ENCODE measurements at places on chromosomes 2 and 18.

DNA sequence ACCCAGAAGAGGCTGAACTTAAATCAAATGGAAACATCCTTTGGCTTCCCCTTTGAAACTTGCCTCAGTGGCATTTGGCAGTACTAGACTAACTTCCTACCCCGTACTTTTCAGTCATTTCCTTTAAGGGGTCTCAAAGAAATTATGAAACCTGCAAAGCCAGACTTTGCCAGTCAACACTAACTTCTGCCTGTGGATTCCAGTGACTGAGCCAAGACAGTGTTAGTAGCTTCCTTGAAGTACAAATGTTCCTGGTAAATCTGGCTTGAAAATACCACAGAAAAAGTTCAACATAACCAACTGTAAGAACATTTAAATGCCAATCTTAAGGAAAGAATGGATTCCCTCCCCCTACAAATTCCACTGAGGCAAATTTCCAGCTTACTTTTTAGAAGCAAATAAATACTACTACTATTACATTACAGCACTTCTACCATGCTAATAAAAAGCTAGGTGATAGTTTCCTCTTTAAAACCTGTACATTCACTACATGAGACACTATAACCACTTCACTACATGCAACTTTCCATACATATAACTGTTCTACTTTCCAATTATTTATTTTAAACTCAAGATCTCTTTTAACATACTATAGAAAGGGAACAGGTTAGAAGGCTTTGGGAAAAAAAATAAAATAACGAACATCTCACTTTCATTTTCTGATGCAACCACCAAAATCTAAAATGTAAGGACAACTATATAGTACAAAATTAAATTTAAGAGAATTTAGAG is 2.4 kb downstream of the PELI1 start:
- DNase-seq = no peak

DNA sequence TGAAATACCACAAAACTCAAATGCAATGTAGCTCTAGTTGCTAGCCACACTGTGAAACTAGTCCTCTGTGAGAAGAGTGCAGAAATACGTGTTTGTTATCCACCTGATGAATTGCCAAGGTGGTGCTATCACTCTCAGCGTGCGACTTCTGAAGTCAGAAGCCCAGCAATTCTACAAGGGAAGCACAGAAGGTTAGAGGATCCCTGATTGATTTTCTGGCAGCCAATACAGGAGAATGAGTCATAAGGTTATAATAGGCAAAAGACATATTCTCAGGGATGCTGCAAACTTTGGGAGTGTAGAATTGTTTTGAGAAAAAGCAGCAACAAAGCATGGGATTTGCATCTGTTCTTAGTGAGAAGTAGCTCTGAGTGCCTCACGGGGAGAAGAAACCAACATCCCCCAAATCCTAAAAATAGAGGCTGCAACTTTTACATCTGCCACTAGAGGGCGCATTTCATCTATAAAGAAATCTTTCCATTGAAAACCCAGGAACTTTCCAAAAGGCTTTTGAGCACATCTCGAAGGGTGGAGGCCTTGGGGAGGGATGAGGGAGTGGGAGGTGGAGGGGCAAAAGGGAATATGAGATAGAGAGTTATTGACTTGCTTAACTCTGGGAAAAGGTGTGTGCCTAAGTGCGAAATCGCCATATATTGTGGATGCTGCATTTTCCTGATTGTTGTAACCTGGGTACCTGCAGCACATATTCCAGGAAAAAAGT is 78.0 kb downstream of the TMEM182 start:
- no peak for DNase-seq

DNA sequence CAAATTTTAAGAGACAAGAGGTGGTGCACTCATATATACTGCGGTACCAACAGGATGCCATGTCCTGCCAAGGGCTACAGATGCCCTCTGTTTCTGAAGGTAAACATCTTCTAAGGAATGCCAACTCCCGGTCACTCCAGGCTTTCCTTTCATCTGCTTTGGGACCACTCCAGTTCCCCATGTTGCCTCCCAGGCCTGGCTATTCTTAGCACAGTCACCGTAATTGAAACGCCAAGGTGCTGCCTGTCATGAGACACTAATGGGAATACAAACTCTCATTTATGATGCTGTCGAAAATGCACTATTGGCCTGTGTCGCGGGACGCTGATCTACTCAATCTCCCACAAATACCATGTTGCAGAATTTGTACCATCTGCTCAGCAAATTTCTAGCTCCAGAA is 79.6 kb downstream of the KLF7 start:
- no peak for DNase-seq

DNA sequence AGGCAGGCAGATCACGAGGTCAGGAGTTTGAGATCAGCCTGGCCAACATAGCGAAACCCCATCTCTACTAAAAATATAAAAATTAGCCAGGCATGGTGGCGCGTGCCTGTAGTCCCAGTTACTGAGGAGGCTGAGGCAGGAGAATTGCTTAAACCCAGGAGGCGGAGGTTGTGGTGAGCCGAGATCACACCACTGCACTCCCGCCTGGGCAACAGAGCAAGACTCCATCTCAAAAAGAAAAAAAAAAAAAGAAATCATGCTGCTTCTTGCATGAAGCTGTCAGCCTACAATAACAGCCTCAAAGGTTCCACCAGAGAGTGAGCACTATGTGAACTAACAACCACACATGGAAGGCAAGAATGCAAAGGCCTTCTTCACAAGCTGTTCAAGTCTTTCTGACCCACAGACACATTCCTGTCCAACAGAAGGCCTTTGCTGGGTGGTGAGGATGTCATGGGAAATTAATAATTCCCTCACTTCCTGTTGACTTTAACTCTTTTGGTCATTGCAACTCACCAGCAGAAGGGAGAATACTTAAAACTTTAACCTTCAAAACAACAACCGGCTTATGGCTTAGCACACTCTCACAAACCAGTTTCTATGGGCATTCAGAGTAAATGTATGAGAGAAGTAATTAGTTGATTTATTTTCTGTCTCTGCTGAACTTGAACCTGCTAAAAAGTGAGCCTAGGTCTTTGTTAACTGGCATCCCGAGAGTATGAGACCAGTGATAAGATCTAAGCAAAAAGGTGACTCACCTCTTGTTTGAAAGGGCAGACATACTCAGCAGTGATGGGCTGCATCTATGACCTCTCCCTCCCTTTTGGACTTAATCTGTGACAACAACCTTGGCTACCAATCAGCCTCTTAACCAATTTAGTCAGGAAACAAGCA is 11.8 kb downstream of the PLEKHM3 start:
- DNase-seq = no peak

DNA sequence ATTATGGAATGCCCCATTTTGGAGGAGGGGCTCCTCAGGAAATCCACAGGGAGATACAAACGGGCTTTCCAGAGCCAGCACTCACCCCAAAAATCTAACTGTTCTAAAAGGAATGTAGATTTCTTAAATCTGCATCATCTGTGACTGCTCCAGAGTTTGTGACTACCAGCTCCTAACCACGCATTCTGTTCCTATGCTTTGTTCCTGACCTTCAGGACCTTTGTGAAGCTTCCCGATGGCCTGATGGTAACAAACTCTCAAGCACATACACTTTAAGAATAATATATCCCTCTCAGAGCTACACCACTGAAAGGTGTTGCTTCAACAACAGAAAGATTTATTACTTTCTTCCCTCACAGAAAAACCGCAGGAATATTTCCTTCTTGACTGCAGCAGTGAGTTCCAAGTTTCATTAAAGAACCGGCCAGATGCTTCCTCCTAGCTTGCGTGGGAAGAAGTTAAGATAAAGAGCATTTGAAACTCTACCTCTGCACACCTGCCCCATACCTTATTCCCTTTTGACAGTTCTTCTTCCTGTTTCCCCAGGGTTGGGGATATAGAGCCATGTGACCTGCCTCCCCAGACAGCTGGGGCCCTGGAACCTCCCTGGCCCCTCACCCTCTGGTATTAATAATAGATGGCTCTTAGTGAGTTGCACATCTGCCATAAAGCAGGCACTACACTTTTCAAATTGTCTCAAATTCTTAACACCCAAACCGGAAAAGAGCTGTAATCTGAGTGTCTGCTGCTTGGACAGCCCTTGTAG is 40.2 kb upstream of the EML4 start:
- DNase-seq = no peak

DNA sequence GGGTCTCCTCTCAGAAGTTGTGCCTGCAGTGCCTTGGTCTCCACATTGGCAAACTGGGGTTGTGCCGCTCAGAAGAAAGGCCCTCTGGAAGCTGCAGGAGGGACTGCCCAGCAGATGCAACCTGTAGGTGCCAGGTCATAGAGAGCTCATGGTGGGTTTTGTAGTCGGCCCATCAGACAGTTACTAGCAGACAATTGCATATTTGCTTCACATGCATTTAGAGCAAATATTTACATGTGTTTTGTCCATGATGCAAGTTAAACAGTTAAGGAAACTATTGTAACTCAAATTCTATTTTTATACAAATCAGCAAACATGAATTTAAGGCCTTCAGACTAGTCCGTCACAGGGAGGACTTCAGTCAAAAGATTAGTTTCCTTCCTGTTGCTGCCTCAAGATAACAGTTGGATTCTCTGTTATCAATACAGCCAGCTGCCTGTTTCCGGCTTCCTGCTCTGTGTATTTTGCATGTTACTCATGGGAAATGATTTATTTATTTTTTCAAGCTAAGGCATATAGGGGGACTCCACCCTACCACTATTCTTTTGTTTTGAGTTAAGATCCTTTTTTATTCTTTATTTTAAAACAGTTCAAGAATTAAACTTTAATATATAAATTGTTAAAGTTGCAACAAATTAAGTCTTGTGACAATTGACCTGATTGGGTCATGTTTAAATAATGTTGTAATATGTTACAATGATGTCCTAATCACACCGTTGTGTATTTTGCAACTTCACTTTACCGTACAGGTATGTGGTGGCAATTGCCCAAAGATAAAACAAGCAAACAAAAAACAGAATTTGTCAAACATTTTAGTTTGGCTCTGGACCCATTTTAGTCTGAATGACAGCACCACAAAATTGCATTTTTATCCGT is 133.5 kb downstream of the SPTBN1 start:
- DNase-seq = no peak

DNA sequence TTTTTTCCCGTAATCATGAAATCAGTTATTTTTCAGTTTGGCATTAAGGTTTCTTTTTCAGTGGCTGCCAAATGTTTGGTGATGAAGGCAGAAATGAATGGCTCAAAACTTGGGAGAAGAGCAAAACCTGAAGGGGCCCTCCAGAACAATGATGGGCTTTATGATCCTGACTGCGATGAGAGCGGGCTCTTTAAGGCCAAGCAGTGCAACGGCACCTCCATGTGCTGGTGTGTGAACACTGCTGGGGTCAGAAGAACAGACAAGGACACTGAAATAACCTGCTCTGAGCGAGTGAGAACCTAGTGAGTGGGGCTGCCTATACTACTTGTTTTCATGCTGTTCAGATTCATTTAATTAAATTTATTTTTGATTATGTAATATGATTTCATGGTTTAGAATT is 29.2 kb upstream of the MSH2 start:
- DNase-seq = no peak

GRCh38 chr2:168825126-168825525 is 22.7 kb downstream of the NOSTRIN start:
- no peak for DNase-seq

DNA sequence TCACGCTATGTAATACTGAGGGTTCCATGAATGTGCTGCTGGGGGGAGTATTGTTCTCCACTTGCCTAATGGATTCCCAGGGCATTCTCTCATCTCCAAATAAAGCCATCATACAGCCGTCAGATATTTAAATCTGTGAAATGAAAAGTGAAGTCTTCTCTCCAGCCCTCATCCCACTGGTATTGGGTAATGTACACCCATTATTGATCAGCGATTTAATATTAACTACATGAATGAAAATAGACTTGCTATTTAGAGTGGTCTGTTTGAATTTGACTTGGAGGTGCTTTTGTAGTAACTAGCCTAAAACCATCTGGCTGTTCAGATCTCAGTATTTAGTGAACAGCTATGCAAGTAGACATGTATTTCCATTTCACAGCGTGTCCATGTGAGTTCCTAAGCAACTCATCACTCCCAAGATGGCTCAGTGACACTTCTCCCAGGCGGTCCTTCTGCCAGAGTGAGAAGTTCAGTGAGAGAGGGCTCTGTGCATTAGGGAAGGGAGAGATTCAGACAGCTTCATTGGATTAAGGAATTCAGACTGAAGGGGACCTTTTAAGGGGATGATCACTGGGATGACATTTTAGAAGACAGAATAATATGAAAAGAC is 140.7 kb downstream of the WDSUB1 start:
- DNase-seq = no peak

DNA sequence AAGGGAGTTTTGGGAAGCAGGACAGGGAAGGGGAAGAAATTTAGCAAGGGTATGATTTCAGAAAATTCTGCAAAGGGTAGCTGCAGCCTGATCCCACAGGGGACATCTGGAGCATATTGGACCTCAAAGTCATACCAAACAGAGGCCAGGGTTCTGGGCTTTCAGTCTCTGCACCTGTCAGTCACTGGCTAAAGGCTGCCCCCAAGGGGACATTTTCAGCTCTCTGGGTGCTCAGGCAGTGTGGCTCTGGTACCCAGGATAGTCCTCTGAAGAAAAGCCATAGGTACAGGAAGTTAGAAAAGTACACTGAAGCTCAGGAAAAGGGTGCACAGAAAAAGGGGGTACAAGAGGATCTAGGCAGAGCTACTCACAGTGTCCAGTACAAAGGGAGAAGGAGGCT is 149.2 kb downstream of the INSIG2 start:
- no peak for DNase-seq

- no peak for DNase-seq
Measured at GRCh38 chr18:52914148-52914547, 574.2 kb downstream of the DCC start.

- no peak for DNase-seq
Measured at GRCh38 chr2:159072795-159073194, 104.4 kb downstream of the TANC1 start.

DNA sequence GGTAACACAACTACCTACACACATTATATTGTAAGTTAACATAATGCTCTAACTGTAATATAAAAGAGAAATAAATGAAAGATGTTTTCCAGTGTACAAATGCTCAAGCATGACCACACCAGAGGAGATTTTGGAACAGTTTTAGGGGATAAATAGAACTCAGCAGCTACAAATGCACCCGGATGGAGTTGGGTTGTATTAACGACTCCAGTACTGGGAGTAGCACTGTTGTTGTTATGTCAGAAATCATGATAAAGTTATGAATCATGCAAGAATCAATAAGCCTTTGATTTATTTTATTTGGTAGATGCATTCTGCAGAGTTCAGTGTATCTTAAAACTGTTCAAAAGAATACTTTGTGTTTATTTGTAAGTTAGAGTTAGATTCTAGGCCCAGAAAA is 126.9 kb downstream of the MAP3K20 start:
- DNase-seq = no peak

DNA sequence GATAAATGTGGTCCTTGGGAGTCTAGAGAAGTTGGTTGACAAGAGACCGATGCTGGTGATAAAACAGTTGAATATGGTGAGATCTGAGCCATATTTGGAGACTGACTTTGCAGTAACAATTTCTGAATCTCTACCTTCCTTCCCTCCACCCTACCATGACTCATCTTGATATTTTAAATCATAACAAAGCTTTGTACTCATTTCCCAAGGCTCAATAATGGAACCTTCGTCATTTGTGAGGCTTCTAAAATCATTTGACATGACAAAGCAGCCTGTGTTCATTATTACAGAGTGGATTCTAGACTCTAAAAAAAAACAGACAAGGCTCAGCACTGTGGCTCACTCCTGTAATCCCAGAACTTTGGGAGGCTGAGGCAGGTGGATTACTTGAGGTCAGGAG is 38.5 kb upstream of the PDCL3 start:
- no peak for DNase-seq

- DNase-seq = no peak
Measured at GRCh38 chr18:44482761-44483160, 197.9 kb upstream of the SETBP1 start.

GRCh38 chr2:217103752-217104545 is 244.1 kb upstream of the TNP1 start:
- DNase-seq = no peak

GRCh38 chr2:134203175-134203574 is 50.7 kb upstream of the MGAT5 start:
- no peak for DNase-seq

Measured in RWPE2 (cell line).